Thoracic aorta (tissue), 2 donors: ENCODE measurements at places on chromosomes 1 and 21. TPM values are rescaled to one million over a fixed set of nuclear protein-coding genes. Genes with fewer than 3 reads are reported as not detected.

GRCh38 chr1:111864862-111865261 lies 109.2 kb downstream of the DDX20 start:
- no peak for DNase-seq

GRCh38 chr1:68201546-68202238 lies 30.6 kb downstream of the WLS start:
- DNase-seq: no peak

- DNase-seq: no peak
Measured at GRCh38 chr21:46039891-46040660, 57.8 kb upstream of the COL6A2 start.

DNA sequence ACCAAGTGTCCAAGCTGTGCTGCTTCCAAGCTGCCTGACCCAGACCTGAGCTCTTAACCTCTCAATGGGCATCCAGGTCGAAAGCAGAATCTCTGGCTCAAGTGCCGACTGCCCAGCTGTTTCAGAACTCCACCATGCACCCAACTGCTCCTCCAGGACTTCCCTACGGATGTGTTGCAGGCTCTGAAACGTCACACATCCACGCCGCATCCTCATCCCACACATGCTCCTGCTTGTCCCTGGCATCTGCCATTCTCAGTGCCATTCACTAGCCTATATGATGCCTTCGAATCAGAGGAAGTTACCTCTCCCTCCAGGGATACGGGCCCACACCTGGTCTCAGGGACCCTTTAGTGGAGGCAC lies 11.2 kb downstream of the PDZK1IP1 start:
- DNase-seq: no peak

- no peak for DNase-seq
Measured at GRCh38 chr1:33391343-33392078, 39.4 kb downstream of the PHC2 start.

- DNase-seq: no peak
Measured at GRCh38 chr21:41824466-41825207, 54.5 kb downstream of the PRDM15 start.

GRCh38 chr1:85343213-85343611 lies 66.8 kb upstream of the BCL10 start:
- DNase-seq: no peak

DNA sequence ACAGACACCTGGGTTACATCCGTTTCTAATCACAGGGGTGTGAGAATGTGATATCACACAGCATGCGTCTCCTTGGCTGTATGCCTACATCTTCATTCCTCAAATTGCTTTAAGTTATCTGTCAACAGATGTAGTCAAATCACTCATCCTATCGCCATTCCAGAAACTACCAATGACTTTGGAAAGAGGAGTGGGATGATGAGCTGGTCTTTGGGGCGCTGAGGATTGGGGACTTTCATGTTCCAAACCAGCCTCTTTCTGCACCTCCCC lies 104.8 kb downstream of the NAV1 start:
- no peak for DNase-seq

DNA sequence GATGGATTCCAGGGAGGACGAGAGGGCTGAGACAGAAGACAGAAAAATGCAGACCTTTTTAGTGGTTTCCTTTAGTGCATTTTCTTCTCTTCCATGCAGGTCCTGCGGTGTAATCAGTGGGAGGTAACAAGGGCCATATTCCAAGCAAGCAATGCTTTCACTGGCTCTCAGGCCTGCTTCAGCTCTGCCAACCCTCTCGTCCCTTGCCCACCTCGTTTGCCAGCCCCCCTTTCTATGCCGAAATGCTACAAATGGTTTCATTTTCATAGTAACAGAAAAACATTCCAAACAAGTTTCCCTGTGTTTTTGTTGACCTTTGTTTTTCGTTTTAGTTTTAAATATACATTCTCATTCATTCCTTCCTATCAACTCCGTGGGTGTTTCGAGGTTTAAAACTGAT lies 443.1 kb downstream of the TTLL7 start:
- DNase-seq: no peak

- DNase-seq: no peak
Measured at GRCh38 chr1:185365951-185366350, 48.9 kb upstream of the IVNS1ABP start.

DNA sequence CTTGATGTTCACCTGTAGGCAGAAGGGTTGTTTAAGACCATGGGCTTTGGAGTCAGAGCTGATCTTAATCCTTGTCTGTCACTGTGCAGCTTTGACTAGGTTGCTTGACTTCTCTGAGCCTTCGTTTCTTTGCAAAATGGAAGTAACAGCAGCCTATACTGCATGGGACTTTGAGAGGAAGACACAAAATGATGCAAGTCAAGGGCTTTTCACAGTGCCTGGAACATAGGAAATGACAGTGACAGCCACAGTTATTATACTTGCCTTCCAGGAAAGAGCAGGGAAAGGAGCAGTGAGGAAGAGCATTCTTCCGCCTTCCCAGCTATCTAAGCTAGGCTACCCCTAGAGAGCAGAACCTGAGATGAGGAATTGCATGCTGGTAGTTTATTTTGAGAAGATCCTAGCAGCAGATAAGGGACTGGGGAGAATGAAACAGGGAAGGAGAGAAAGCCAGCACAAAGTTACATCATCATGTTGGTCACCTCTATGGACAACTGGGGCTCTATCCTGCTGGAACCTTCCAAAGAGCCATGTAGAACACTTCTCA lies 3.1 kb downstream of the CSF3R start:
- no peak for DNase-seq

GRCh38 chr1:151059109-151060006 lies at the start of gene CDC42SE1:
CDC42SE1 (minus strand) TSS chr1:151059622; CDS start chr1:151055730, 3,892 bp downstream.
- peak; percentile 30 for DNase-seq

LENEP gene
- not detected for total RNA-seq

HSPA6 gene
- 7.7 TPM for total RNA-seq
